ENCODE measurements at places on chromosomes 12 and 14. TPM values are rescaled to one million over a fixed set of nuclear protein-coding genes. Genes with fewer than 3 reads are reported as not detected.

The OLR1 gene
- 1.4 TPM for total RNA-seq

The TTC6 gene
- 2.8 TPM for total RNA-seq

The KRT80 gene
- total RNA-seq = 3.0 TPM

GRCh38 chr14:71060274-71060673 lies 153.0 kb downstream of the PCNX1 start:
- H3K36me3 ChIP-seq = peaks cover 37% of the 10 kb centered on the region
- H3K4me1 ChIP-seq = no peaks in the 10 kb centered on the region
- no peaks in the 10 kb centered on the region for H3K27me3 ChIP-seq
- no peak for DNase-seq
- no peak overlapping the region for H3K4me3 ChIP-seq
- peak overlapping the region; percentile 6 for H3K27ac ChIP-seq

- H3K4me1 ChIP-seq = peaks cover 9% of the 10 kb centered on the region
- H3K4me3 ChIP-seq = no peak overlapping the region
- H3K27ac ChIP-seq = no peak overlapping the region
- H3K27me3 ChIP-seq = peaks cover 51% of the 10 kb centered on the region
These were observed 2.4 kb downstream of the CCDC177 start for GRCh38 chr14:69572030-69572840.

DNA sequence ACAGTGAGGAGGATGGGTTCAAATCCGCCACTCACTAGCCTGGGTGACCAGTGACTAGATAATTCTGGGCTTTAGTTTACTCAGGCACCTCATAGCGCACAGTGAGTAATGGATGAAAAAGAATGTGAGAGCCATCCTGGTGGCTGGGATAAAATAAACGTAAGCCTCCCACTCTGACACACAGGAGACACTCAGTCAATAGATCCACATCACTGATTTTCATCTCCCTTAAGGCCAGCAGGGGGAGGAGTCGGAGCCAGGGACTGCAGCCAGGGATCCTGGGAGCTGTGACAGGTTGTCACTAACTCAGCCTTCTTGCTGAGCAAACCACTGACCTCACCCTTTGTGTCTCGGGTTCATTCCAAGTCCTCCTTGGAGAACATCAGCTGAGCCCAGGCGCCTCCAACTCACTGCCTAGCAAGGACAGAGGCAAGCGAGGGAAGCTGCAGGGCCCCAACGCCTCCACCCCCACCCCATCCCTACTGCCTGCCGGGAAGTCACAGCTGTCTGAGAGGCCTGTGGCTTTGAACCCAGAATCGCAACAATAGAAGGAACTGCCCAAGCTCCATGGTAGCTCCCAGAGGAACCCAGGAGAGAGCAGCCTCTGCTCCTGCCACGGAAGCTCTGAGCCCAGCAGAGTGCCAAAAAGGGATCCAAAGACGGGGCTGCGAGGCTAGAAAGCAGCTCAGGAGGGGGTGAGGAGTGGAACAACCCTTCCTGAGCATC lies 30.7 kb downstream of the PXN start:
- H3K27ac ChIP-seq = peak overlapping the region; percentile 99
- H3K4me3 ChIP-seq = no peak overlapping the region
- no peaks in the 10 kb centered on the region for H3K36me3 ChIP-seq
- DNase-seq = no peak
- no peaks in the 10 kb centered on the region for H3K27me3 ChIP-seq
- H3K4me1 ChIP-seq = peaks cover 75% of the 10 kb centered on the region

DNA sequence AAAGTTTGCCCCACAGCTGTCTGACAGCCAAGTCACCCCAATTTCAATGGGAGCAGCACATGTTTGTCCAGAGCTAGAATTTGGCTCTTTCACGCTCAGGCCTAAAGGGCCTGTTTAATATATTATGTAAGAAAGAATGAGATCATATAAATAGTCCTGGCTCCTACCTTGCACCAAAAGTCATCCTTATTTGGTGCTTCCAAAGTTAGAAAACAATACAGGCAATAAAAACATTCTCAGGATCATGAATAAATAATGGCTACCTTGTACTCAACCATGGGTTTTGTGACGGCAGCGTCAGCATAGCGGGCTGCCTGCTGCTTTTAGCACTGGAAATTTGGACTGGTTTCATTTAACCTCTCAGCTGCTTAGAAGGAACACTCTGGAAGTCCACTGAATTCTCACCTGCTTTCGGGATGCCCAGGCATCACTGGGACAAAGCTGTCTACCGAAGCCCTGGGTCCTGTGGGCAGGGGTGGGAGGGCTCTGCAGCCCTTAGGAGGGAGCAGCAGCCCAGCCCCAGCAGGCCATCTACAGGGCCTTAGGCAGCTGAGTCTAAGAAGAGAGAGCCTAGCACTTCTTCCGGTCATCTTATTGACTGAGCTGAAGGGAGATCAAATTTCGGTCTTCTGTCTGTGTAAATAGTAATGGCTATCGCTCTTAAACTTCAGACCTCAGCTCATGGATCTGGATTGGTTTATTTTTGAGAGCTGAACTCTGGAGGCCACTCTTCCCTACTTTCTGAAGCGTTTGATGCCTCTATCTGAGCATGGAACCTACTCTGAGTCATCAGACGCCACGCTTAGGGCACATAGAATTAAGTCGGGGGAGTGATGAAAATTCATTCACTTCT lies 106.5 kb downstream of the SAMD4A start:
- no peak for DNase-seq
- H3K27me3 ChIP-seq = peaks cover 2% of the 10 kb centered on the region
- H3K36me3 ChIP-seq = no peaks in the 10 kb centered on the region
- H3K4me1 ChIP-seq = peaks cover 59% of the 10 kb centered on the region
- no peak overlapping the region for H3K4me3 ChIP-seq

The MIS18BP1 gene
- 38.3 TPM for total RNA-seq

GRCh38 chr12:43357141-43357540 lies 194.9 kb downstream of the ADAMTS20 start:
- DNase-seq = no peak
- no peak overlapping the region for H3K27ac ChIP-seq
- peaks cover 1% of the 10 kb centered on the region for H3K36me3 ChIP-seq
- H3K27me3 ChIP-seq = no peaks in the 10 kb centered on the region
- no peaks in the 10 kb centered on the region for H3K4me1 ChIP-seq
- H3K4me3 ChIP-seq = no peak overlapping the region

The CELA1 gene
- total RNA-seq = not detected

The NID2 gene
- 120 TPM for total RNA-seq

- H3K27me3 ChIP-seq = no peaks in the 10 kb centered on the region
- peak overlapping the region; percentile 62 for H3K27ac ChIP-seq
- no peak for DNase-seq
- peaks cover 2% of the 10 kb centered on the region for H3K36me3 ChIP-seq
- peaks cover 47% of the 10 kb centered on the region for H3K4me1 ChIP-seq
These were observed 7.1 kb downstream of the CSRP2 start for GRCh38 chr12:76871742-76872141.

DNA sequence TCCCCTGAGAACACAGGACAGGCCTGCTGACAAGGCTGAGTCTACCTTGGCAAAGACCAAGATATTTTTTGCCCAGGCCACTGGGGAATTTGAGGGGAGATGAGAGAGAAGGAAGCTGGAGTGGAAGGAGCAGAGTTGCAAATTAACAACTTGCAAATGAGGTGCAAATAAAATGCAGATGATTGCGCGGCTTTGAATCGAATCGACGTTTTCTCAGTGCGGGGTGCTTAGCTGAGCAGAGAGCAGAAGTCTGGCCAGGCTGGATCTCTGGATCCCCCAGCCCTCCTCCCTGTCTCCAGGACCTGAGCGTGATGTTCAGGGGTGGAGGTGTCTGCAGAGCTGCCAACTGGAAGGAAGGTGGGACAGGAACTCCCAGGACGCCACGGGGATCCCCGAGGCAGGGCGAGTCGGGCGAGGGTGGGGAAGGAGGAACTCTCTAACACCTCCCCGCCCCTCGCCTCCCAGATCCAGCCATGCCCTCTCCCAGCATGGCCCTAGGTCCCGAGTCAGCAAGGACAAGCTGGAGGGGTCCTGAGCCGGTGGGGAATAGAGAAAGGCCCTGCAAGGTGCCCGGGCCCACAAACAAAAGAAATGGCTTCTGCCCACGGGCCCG lies 527 bp upstream of the CARMIL3 start:
- H3K4me1 ChIP-seq = peaks cover 16% of the 10 kb centered on the region
- no peaks in the 10 kb centered on the region for H3K36me3 ChIP-seq

The SPTLC2 gene
- total RNA-seq = 35.8 TPM

DNA sequence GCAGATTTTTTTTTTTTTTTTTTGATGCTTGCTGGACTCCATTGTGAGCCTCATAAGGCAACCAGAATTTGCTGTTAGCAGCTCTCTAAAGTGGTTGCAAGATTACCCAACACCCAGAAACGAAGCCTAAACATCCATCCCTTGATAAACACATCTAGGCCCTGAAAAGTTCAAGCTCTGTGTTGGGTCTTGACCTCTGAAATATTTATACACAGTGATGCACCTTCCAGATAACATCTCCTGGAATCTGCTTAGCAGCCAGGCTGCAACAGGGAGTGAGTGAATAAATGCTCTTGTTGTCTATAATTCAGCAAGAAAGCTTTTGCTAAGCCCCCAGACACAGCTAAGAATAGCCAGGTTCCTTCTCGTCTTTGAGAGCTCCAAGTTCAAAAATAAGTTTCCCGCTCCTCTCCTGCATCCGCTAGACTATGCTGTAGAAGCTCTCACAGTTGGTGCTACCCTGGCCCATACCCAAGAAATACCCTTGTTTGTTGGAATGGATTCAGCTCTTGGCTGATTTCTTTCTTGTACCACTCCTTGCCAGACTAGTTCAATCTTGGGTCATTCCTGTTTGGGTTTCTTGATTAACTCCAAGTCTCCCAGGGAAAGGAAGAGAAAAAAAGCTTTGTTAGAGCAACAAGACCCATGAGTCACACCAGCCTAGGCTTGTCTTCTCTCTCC lies 610.6 kb upstream of the TBX3 start:
- H3K36me3 ChIP-seq = no peaks in the 10 kb centered on the region
- H3K4me1 ChIP-seq = peaks cover 58% of the 10 kb centered on the region
- H3K4me3 ChIP-seq = no peak overlapping the region
- peak overlapping the region; percentile 97 for H3K27ac ChIP-seq
- H3K27me3 ChIP-seq = no peaks in the 10 kb centered on the region

DNA sequence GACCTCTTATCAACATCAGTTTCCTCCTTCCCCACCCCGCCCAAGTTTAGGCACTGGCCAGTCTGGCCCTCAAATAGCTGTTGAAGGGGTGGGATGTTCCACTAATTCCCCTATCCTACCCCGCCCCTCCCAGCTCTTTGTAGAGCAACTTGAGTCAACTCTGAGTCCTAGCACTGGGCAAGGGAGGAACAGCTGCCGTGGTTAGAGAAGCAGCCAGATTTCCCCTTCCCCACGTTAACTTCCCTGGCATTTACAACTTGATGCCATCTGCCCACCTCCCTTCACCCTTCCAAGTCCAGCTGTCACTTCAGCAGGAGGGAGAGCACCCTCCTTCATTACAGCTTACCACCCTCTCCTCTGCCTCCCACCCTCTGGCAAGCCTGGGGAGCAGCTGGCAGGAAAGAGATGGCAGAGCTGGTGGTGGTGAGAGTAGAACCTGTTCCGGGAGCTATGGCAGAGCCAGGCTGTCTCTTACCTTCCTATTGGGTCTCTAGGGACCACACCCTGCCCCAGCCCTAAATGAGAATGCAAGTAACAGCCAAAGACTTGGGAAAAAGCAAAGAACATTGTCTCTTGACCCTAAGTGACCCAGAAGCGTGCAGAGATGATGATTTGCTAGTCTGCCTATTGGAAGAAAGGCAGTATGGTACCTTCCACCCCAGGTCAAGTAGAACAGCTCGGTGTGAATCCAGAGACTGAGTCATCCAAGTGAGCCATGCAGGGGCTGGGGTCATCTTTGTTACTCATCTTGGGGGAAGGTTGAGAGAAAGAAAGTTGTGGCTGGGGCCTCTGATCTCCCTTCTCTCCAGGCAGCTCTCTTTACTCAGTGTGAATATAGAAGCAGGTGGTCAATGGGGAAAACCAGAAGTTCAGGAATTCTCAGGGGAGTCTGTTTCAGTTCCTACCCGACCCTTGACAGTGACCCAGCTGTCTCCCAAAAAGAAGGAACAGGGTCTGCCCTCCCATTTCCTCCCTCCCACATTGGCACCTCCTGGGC lies 1.5 kb downstream of the BLOC1S1 start:
- peaks cover 34% of the 10 kb centered on the region for H3K4me1 ChIP-seq
- peaks cover 17% of the 10 kb centered on the region for H3K27me3 ChIP-seq
- DNase-seq = no peak
- H3K4me3 ChIP-seq = peak overlapping the region; percentile 93
- peak overlapping the region; percentile 68 for H3K27ac ChIP-seq

DNA sequence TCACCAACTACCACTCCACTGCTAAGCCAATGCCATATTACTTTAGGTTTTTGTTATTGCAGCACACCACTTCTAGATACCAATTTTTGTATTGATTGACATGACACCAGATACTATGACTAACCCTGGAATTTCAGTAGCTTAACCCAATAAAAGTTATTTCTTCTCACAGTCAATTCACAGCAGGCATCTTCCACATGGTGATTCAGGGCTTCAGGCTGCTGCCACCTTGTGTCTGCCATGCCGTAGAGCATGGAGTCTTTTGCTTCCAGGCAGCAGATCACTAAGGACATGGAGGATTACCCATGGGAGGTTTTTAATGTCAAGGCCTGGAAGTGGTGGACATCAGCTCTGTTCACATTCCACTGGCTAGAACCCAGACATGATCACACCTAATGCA lies 56.4 kb upstream of the LTA4H start:
- H3K27me3 ChIP-seq = no peaks in the 10 kb centered on the region
- DNase-seq = no peak

The P2RX2 gene
- total RNA-seq = 8.6 TPM

GRCh38 chr12:40692765-40693206 lies 547 bp downstream of the CNTN1 start:
- peak overlapping the region; percentile 94 for H3K4me3 ChIP-seq
- DNase-seq = peak; percentile 49
- peaks cover 70% of the 10 kb centered on the region for H3K27me3 ChIP-seq
- peaks cover 20% of the 10 kb centered on the region for H3K4me1 ChIP-seq

- no peak overlapping the region for H3K4me3 ChIP-seq
- no peak for DNase-seq
- H3K27me3 ChIP-seq = no peaks in the 10 kb centered on the region
- no peak overlapping the region for H3K27ac ChIP-seq
These were observed 80.0 kb upstream of the PRICKLE1 start for GRCh38 chr12:42669553-42669952.
